Cardiac muscle cell (in vitro differentiated cells and primary cell): ENCODE measurements at places on chromosomes 12 and 14. TPM values are rescaled to one million over a fixed set of nuclear protein-coding genes. Genes with fewer than 3 reads are reported as not detected.

Gene RTL1
- polyA plus RNA-seq = 0.02 TPM in 1 of 2 replicates, not detected in the other

Gene DLK1
- 30.4 and 64.1 TPM in 2 replicates for polyA plus RNA-seq

GRCh38 chr12:116370886-116371580 lies 93.5 kb upstream of the MED13L start:
- DNase-seq = no peak

GRCh38 chr12:52703878-52704277 lies 554 bp upstream of the KRT77 start:
- no peak for DNase-seq

GRCh38 chr12:18239526-18239925 lies 21.8 kb upstream of the PIK3C2G start:
- no peak for DNase-seq

Gene ANO4
- polyA plus RNA-seq = 0.92 and 1.00 TPM in 2 replicates

DNA sequence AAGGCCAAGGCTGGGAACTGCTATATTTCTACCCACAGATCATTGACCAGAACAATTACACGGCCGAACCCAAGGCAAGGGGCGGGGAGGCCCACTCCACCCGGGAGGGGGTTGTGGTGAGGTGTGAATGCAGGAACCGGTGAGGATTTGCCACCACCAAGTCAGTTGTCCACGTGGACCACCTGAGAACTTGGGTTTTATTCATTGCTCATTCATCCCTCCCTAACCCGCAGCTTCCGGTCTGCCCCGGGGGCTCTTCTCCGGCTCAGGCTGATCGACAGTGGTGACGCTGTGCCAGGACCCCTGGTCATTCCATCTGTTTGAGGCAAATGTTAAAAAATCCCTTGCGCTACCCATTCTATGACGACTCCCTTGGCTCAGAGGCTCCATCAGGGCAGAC lies 127.7 kb upstream of the RTL1 start:
- DNase-seq = no peak

DNA sequence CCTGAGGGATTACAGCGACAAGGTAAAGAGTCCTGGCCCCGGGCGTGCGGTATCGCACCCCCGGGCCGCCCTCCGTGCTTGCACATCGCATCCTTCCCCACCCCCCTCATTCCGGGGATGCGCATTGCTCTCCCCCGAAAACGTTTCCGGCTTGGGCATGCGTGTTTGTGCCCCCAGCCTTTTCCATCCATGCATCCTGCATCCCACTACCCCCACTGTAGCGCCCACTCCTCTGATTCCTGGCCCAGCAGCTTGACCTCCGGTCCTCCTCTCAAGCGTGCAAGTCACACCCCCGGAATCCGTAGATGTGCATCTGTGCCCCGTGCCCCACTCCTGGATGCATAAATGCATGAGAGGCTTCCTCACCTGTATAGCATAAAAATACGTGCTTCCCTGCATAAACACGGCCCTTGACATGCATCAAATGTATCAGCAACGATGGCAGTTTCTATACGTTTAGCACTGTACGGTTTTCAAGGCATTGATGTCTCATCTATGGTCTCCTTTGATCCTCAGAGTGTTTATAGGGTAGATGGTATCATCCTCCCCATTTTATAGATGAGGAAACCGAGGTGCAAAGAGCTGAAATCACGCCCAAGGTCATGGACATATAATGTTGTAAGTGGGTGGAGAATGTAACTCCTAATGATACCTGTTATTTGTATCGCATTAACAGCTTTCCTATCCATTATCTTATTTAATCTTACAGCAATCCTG lies 484 bp downstream of the RIC8B start:
- no peak for DNase-seq

GRCh38 chr12:50723865-50724264 lies 40.0 kb upstream of the ATF1 start:
- no peak for DNase-seq

Gene B4GALNT3
- polyA plus RNA-seq = 23.7 and 26.4 TPM in 2 replicates

Gene OR6C2
- polyA plus RNA-seq = not detected in 2 replicates

DNA sequence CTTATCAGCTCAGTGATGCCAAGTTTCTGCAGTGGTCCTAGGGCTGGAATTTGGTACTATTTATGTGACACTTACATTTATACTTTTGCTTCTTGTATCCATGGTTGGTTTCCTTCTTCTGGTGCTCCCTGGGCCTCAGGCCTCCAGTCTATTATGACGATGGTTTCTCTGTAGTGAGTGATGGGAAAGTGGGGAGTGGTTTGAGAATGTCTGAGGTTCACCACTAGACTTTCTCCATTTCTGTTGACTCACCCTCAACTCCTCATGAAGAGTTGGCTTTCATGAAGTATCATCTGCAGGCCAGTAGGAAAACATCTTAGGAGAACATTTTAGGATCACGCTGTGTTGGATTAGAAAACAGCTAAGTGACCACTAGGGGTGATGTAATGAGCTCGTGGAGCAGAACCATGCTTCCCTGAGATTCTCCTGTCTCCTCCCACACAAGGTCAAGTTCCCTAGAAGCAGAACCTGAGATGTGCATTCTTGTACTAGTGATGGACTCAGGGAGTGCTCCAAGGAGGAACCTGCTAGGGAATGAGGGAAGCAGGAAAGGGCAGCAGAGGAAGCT lies 32.1 kb downstream of the RPH3A start:
- no peak for DNase-seq

DNA sequence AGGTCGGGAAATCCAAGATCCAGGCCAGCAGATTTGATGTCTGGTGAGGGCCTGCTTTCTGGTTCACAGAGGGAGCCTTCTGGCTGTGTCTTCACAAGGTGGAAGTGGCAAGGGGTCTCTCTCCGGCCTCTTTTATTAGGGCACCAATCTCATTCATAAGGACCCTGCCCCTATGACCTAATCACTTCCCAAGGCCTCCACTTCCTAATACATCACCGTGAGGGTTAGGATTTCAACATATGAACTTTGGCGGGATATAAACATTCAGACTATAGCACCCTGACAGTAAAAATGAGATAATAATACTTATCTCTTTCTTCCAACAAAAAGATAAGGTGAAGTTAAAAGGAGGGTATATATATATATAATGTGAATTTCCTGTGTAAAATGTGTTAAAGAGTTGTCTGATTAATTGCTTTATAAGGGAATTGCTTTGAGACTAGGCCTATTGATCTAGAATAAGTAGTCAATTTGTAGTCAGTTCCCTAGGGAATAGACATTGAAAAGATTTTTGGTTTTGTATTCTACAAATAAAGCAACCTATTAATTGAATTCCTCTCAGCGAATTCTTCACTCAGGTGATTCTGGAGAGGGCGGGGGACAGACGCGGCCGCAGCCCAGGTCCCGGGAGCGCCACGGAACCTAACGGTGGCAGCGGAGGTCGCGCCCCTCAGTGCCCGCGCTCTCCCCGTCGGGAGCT lies 516 bp upstream of the LGALS3 start:
- DNase-seq = no peak
